ENCODE measurements at places on chromosomes 7 and 10.

GRCh38 chr7:15625466-15625865 lies 61.0 kb downstream of the MEOX2 start:
- DNase-seq, result no peak

DNA sequence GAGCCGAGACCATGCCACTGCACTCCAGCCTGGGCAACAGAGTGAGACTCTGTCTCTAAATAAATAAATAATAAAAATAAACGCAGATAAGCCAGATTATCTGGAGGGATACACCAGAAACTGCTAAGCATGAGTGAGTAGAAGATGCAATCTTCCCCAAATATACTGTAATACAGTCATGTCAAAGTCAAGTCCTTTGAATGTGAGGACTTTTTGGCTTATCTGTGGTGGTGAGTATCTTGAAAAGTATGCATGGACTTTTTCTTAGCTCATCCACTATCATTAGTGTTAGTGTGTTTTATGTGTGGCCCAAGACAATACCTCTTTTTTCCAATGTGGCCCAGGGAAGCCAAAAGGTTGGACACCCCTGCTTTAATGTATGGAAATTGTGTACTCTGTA lies 44.7 kb upstream of the PITRM1 start:
- DNase-seq, result no peak

DNA sequence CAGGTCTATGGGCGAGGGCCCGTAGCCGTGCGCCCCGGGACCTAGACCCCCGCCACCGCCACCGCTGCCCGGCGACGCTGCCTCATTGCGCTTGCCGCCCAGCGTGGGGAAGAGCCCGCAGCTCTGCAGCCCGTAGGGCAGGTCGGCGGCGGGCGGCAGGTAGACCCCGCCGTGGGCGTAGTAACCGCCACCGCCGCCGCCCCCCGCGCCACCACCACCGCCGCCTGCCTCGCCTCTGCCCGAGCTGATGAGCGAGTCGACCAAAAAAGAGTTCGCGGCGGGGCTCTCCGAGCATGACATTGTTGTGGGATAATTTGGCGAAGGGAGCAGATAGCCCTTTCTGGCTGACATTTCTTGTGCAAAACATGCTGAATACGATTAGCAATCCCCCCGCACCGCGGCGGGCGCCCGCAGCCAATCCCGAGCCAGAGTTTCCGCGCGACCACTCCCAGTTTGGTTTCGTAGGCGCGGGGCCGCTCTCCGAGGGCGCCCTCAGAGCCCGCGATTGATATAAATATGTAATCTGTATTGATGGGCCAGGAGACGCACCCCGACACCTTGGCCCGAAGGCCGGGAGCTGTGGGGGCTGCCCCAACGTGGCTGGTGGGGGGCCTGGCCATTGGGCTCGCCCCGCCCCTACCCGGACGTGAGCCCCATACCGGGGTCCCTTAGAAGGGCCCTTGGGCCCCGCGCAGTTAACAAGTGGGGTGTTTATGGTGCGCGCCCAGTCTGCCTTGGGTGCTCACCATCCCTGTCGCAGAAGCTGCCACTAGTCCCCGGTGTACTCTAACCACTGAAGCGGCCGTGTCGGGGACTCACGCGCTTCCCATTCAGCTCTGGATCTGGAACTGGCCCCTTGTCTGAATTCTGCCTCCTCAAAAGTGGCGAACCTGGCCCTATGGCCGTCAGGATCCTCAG lies at the start of gene HOXA10:
Gene HOXA10 (minus strand): TSS at position 365 of the 918 bp plus-strand sequence. CDS start 14 bp downstream, at position 351.
- DNase-seq, result no peak

DNA sequence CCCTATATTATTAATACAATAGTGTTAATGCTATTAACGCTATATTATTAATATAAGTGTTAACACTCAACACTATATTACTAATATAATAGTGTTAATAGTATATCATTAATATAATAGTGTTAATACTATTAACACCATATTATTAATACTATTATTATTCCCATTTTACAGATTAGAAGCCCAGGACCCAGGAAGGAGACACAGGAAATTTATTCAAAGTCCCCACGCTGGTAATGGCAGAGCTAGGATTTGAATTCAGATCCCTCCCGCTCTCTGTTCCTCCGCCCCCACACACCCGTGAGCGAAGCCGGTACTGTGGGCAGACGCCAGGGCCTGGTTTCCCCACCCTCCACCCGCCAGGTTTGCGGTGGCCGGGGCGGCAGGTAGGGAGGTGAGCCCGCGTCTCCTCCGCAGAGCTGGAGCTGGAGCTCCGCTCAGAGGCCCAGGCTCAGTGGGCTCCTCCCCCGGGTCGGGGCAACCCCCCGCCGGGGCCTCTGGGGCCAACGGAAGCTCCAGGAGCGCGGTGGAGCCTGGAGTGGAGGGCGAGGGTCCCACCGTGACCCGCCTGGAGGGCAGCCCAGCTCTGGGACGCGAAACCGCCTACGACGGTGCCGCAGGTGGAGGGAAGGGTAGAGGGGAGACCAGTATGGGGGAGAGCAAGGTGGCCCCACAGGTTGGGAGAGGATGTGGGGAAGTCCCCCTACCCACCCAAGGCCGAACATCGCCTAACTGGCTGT lies at the start of gene TMEM225B:
Gene TMEM225B (plus strand): TSS at position 506 of the 740 bp plus-strand sequence. CDS start 6,122 bp downstream, outside the sequence.
- no peak for DNase-seq

GRCh38 chr7:146542101-146542500 lies 425.5 kb downstream of the CNTNAP2 start:
- DNase-seq, result no peak

DNA sequence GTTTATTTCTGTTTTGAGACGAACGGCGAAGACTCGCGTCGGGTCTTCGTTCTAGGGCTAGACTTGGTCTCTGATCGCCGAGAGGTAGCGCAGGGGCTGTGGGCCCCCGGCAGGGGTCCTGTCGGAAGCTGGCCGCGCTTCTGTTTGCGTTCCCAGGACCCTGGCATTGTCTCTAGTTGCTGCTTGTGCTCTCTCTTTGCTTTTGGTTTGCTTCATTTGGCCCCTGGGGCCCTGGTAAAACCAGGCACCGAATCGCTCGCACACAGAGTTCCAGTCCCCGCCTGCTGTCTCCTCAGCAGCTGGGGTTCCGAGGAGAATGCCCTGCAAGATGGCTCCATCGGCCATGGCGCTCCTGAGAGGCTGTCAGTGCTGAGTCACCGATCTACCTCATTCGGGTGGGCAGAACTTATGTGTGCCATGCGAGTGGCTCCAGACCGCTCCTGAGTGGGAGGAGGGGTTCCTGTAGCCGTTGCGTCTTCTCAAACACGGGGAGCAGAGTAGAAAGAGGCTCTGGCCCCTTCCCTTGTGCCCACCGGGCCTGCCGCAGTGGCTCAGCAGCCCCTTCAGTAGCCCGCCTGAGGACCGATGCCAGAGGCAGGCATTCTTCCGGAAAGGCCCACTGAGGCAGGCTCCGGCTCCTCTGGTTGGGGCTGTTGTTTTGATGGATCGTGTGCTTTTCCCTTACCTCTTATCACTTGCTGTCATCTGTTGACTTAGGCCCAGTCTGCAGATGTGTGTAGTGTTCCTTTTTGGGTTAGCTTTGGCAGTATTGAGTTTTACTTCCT lies 826 bp downstream of the CHPF2 start:
- DNase-seq, result peak; percentile 66

- no peak for DNase-seq
These were observed 6.9 kb upstream of the MRPS24 start for GRCh38 chr7:43876241-43876640.

GRCh38 chr7:26376175-26376917 lies 84.7 kb downstream of the SNX10 start:
- no peak for DNase-seq

DNA sequence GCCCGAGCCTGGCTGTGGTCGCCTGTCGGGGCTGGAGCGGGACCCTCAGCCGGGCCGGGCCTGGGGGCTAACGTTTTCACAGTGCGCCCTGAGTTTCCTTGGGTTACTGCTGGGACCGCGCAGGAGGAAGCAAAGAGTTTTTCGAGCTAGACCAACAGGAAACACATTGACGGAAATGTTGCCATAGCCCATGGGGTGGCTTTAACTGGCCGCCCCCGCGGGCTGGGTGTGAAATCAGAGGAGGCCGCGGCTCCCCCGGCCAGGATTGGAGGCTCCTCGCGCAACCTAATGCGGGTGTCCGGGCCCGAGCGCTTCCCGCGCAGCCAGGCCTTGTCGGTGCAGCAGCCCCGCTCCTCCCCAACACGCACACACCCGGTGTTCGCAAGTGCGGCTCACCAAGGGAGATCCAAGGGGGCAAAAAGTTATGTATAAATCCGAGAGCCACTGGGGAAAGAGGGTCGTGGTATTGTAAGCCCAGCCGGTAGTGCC lies 1.9 kb downstream of the HHEX start:
- DNase-seq, result no peak

GRCh38 chr10:50291261-50291850 lies 40.0 kb upstream of the ASAH2 start:
- no peak for DNase-seq

DNA sequence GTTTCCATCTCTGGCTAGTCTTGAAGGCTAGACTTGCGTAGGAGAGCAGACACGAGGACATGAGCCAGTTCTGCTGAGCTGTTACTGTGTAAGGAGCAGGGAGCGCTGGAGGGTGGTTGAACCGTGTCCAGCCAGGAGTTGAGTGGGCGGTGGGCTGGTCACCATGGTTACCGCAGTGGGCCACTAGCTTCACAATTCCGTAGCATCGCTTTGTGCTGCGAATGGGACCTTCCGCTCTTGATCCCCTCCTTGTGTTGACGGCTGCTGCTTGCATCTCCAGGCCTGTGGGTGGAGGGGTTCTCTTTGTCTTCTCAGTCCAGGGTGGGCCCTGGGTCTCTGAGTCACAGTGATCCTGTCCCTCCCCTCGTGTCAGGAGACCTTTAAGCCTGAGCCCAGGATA lies 49.4 kb upstream of the OCM start:
- DNase-seq, result no peak

DNA sequence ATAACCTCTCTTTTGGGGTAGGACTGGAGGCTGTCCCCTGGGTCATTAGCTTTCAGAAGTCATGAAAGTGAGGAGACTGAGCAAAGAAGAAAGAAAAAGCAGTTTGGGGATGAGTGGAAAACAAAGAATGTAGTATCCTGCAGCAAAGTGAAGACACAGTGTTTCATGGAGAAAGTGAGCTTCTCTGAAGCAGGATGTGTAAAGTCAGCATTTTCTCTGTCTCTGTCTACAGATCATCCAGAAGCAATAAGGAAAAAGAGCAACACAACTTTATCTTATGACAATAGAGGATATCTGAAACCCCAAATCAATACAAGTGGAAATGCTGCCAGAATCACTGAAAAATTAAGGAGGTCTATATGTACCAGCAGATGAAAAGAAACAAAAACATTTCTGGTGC lies 28.4 kb upstream of the ZNF248 start:
- DNase-seq, result no peak

- DNase-seq, result no peak
These were observed 97.8 kb upstream of the COL1A2 start for GRCh38 chr7:94296881-94297280.

DNA sequence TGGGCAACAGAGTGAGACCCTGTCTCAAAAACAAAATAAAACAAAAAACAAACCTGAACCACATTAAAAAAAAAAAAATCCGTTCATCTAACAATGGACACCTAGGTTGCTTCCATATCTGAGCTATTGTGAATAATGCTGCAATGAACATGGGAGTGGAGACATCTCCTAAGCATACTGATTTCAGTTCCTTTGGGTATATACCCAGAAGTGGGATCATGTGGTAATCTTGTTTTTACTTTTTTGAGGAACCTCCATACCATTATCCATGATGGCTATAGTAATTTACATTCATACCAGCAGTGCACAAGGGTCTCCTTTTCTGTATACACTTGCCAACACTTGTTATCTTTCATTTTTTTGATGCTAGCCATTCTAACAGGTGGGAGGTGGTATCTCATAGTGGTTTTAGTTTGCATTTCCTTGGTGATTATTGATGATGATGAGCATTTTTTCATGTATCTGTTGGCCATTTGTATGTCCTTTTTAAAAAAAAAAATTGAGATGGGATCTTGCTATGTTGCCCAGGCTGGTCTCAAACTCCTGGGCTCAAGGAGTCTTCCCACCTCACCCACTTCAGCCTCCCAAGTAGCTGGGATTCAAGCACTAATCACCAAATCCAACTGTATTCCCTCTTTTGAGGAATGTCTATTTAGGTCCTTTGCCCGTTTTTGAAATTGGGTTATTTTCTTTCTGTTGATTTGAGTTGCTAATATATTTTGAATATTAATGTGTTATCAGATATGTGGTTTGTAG lies 17.5 kb downstream of the CDK13 start:
- DNase-seq, result no peak

GRCh38 chr7:86932038-86932512 lies 127.4 kb downstream of the ELAPOR2 start:
- peak; percentile 85 for DNase-seq

- no peak for DNase-seq
These were observed 46.7 kb downstream of the CAMK1D start for GRCh38 chr10:12396093-12396492.

DNA sequence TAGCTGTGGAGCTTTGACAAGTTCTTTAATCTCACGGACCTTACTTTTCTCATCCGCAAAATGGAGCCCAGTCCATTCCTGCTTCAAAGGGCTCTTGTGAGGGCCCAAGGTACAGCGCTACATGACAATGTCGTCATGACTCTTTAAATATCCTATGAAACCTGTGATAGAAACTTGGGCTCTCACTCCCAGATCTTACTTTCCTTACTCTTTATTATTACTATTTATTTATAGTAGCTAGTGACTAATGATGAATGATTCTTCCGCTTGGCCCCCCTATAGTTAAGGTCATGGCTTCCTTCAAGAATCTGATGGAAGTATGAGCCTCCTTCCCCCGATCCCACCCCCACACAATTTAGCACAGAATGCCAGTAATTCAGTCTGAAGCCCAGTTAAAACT lies 41.9 kb downstream of the RBM20 start:
- no peak for DNase-seq

DNA sequence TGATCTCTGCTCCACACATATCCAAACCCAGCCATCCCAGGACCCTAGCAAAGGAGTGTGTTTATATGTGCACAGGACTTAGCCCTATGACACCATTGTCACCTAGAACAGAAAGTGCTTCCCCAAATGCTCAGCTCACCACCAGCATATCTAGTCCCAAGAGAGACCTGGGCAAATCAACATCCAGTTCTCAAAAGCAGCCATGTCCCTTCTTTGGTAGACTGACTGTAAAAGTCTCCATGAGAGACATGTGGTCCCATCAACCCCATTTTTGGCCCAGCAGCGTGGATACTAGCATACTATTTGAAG lies 20.9 kb upstream of the ARHGAP22 start:
- no peak for DNase-seq

GRCh38 chr7:139899328-139899955 lies 70.4 kb downstream of the TBXAS1 start:
- no peak for DNase-seq

- DNase-seq, result no peak
These were observed 89.6 kb upstream of the ZNF804B start for GRCh38 chr7:88669913-88670312.

GRCh38 chr10:70578371-70578947 lies 24.1 kb downstream of the PRF1 start:
- DNase-seq, result no peak

GRCh38 chr10:28548781-28549498 lies 16.0 kb downstream of the WAC start:
- DNase-seq, result no peak

Measured in amniotic stem cell (primary cell).